ENCODE measurements at places on chromosomes 1 and 21. TPM values are rescaled to one million over a fixed set of nuclear protein-coding genes. Genes with fewer than 3 reads are reported as not detected.

Gene ALPL
- total RNA-seq, result 0.43 TPM

Gene CA6
- not detected for total RNA-seq

Gene OLFML2B
- total RNA-seq, result 0.33 TPM

Gene ZBED6
- 1.9 TPM for total RNA-seq

Gene COL6A1
- total RNA-seq, result 24.0 TPM

Gene PADI4
- not detected for total RNA-seq

Gene LACTBL1
- not detected for total RNA-seq

Gene LIPI
- not detected for total RNA-seq

Gene OR6K3
- total RNA-seq, result not detected

Gene PIGK
- total RNA-seq, result 27.4 TPM

Gene CFAP126
- 0.23 TPM for total RNA-seq

Gene SPATC1L
- total RNA-seq, result 0.65 TPM

Gene CHIA
- not detected for total RNA-seq

Gene NLRP3
- not detected for total RNA-seq

Gene PDPN
- not detected for total RNA-seq

Gene BLACAT1
- not detected for total RNA-seq

Gene SHISAL2A
- 0.38 TPM for total RNA-seq

Gene CRP
- total RNA-seq, result not detected
